ENCODE measurements at places on chromosomes 2 and 18. TPM values are rescaled to one million over a fixed set of nuclear protein-coding genes. Genes with fewer than 3 reads are reported as not detected.

Gene SERPINB13
- not detected for total RNA-seq

Gene TYW5
- total RNA-seq: 8.8 TPM

DNA sequence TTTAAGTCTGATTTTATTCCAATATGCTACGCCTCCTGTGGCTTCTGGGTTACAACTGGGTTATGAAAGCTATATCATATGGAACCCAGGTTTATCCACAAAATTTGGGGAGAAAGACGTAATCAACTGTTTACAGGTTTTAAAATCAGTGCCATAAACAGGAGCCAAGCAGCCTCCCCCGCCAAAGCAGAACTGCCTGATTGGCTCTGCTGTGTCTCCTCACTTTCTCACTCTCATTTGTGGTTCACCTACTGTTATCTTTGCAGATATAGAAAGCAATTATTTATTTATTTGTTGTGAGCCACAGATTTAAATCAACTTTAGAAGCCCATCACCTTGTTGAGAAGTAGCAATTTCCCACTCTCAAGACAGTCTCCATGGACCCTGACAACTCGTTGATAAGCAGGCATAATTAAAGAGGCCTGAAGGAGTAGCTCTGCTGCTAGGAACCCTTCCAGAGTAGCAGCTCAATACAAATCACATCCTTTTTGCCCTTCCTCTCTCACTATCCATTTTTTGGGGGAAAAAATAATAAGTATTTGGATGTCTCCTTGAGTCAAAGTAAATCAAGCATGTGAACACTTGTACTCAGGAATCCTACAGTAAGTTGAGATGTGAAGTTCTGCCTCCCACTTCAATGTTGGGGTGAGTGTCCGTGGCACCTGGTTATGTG lies 191.0 kb upstream of the CCDC150 start:
- DNase-seq: no peak

- peak; percentile 88 for DNase-seq
Measured at GRCh38 chr18:23573626-23574431, 12.5 kb downstream of the NPC1 start.

DNA sequence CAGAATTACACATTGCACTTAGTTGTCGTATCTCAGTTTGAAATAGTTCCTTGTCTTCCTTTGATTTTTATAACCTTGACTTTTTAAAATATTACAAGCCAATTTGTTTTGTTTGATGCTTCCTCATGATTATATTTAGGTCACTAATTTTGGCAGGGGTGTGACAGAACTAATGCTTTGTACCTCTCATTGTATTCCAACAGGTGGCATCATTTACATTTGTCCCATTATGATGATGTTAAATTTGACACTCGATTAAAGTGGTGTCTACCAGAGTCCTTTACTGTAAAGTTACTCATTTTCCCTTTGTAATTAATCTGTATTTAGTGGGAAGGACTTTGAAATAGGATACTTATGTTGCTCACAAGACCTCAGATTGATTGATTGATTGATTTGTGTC lies 21.5 kb upstream of the MFSD2B start:
- peak; percentile 26 for DNase-seq

GRCh38 chr18:50331691-50332090 lies 43.2 kb upstream of the SKA1 start:
- DNase-seq: no peak

DNA sequence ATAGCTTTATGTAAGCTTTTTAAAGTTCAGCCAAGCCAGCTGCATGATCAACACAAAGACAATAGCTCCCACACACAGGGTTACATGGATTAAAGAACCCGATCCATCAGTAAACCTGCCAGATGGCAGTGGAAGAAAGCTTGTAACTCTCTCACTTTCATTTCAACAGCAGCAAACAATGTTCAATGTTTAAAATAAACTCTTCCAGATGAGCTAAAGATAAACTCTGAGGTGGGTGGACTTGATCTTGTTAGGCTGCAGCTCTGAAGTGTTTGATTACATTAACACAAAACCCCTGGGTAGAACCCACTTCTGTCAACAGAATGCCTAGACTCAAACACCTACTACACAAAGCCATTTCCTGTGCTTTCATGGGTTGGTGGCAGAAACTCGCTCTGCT lies 13.9 kb downstream of the RDH14 start:
- DNase-seq: no peak

All from A172 (cell line).